Aorta (tissue), 5 donors: ENCODE measurements at places on chromosomes 12 and 14. TPM values are rescaled to one million over a fixed set of nuclear protein-coding genes. Genes with fewer than 3 reads are reported as not detected.

DNA sequence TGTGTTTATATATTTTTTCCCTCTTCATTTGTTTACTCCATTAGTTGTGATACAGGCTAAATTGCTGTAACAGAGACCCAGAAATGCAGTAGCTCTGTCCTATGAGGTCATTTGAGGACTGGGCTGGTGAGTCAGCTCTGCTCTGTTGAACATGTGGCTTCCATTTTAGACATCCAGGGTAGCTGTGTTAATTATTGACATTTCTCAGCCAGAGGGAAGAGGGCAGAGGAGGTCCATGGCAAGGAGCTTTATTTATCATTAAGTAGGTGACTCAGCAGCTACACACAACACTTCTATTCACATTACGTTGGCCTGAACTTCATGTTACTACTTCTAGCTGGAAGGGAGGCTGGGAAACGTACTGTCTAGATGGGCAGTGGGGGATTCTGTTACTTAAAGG is 85.4 kb downstream of the PTCSC3 start:
- no peak for DNase-seq

- DNase-seq, result no peak
Measured at GRCh38 chr12:60212159-60213000, 616.6 kb downstream of the SLC16A7 start.

GRCh38 chr12:129720618-129721017 is 183.2 kb downstream of the TMEM132D start:
- DNase-seq, result no peak

DNA sequence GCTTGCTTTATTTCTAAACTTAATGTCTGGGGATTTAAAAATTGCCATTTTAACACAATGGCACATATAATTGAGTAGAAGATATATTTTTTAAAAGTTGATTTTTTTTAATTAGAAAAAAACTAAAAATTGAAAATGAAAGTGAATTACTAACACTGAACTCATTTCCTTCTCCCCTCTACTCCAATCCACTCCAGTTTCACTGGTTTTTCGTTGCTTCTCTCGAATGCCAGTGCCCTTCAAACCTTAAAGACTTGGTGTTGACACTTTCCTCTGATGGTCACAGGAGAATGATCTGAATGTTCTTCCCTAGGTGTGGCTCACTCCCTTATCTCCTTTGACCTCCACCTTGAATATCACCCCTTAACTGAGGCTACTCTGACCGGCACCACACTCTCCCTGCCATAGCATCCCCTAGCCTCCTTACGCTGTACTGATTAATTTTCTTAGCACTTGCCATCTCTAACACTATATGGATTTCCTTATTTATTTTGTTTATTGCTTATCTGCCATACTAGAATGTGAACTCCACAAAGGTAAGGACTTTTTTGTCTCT is 107.1 kb downstream of the LIN7A start:
- no peak for DNase-seq

DNA sequence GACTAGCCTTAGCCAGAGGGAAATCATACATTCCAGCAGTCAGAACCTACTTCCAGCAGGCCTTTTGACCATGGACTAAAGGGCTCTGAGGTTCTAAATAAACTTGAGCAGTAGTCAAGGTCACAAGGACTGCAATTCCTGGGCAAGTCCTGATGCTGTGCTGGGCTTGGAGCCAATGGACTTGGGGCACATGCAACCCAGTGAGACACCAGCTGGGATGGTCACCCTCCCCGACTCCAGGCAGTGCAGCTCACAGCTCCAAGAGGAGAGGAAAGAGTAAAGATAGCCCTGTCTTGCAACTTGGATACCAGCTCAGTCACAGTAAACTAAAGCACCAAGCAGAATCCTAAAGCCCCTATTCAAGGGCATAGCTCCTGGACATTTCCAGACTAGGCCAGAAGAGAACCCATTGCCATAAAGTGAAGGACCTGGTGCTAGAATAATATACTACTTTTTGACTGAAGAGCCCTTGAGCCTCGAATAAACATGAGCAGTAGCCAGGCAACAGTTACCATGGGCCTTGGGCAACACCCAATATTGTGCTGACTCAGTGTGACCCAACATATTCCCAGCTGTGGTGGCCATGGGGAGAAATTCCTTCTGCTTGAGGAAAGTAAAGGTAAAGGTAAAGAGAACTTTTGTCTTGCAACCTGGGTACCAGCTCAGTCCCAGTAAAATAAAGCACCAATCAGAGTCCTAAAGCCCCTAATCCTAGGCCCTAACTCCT is 226.2 kb upstream of the CLEC14A start:
- DNase-seq, result no peak

Gene LRRIQ1
- 0.99 TPM for total RNA-seq
